ENCODE measurements at places on chromosomes 6 and 20.

DNA sequence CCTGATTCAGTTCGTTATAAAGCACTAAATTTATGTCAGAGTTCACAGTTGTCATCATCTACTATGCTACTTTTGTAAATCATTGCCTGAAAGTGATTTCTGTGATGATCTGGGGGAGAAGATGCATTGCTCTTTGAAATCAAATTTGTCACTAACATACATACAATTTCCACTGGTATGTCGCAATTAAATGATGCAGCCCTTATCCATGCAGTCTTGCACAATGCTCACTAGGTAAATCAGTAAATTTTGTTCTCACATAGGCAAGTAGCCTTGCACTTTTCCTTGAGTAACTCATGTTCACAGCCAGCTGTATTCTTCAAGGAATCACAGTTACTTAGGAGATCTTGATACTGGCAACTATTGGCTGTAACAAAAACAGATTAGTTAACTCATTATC, 20.8 kb downstream of the CRISP2 start:
- no peak for DNase-seq

DNA sequence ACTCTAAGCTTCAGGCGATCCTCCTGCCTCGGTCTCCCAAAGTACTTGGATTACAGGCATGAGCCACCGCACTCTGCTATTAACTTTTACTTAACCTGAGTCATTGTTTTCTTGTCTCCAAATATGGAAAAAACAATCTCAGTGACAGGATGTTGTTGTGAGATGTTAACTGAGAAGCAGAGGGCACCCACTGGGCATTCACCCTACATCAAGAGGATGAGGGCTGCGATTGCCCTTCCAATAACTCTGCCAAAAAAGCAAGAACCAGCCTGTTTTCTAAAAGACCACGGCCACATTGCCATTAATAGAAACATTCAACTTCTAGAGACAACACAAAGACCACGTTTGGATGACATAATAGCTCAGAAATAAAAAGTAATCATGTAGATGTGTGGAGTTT, 107.6 kb upstream of the SGK1 start:
- no peak for DNase-seq

DNA sequence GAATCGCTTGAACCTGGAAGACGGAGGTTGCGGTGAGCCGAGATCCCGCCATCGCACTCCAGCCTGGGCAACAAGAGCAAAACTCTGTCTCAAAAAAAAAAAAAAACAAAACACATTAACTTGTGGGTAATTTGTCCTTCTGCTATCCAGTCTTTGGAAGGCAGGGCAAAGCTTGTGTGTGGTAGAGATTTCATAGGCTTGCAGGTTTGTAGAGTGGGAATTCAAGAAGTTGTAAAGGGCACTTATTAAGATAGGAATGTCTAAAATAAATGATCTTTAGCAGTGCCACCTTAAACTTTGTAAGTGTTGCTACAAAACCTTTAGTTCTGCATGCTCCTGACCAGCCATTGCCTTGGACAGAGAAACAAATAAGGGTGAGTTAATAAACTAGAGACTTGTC, 8.4 kb downstream of the VAPB start:
- no peak for DNase-seq

GRCh38 chr6:79468587-79468986, 68.6 kb downstream of the LCA5 start:
- DNase-seq: no peak

GRCh38 chr6:34074064-34074742, 71.7 kb downstream of the GRM4 start:
- DNase-seq: no peak

Measured in GM04504 (cell line).